ENCODE measurements at places on chromosomes 1 and 21.

DNA sequence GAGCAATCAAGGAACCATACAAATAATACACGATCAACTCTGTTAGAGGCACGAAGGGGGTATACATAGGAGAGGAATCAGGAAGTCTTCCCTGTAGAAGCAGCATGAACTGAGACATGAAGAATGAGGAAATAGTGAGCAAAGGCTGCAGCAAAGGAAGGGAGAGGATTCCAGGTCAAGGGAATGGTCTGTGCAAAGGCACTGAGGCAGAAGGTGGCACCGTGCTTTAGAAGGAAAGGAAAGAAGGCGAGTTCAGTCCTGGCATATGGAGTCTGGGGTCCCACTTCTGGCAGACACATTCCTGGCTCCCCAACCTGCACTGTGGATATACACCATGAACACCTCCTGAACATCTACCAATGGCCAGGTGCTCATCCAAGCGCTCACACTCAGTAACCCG, 56.1 kb downstream of the GLIS1 start:
- DNase-seq, result no peak

DNA sequence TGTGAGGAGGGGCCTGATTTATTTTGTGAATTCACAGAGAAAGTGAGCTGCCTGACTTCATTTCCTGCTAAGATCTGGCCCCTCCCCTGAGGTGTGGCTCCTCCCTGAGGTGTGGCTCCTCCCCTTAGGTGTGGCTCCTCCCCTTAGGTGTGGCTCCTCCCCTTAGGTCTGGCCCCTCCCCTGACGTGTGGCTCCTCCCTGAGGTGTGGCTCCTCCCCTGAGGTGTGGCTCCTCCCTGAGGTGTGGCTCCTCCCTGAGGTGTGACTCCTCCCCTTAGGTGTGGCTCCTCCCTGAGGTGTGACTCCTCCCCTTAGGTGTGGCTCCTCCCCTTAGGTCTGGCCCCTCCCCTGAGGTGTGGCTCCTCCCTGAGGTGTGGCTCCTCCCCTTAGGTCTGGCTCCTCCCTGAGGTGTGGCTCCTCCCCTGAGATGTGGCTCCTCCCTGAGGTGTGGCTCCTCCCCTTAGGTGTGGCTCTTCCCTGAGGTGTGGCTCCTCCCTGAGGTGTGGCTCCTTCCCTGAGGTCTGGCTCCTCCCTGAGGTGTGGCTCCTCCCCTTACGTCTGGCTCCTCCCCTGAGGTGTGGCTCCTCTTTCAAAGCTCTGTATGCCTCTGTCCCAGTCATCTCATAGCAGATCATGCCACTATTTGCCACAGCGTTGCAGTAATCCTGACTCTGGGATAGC, 26.9 kb upstream of the LRRC3 start:
- DNase-seq, result peak; percentile 95

DNA sequence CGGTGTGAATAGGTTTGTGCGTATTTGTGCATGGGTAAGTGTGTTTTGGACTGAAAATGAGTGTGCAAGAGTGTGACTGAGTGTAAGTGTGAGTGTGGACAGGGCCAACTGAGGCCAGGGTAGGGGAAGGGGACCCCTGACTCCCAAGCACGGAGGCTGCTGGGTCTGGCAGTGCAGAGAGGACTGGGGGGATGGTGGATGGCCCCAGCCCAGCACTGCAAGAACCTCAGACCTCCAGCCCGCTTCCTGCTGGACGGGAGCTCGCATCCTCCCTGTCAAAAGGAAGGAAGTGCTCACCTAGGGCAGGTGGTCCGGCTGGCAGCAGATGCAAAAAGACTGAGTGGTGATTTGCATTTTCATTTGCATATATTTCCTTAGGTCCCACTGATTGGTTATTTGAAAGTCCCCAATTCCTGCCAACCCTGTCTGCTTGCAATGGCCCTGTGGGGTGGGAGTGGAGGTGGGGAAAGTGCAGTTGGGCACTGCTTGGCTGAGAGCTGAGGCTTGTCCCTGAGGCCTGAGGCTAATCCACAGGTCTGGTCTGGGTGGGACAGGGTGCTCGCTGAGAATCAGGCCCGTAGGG, 42.8 kb upstream of the CASZ1 start:
- DNase-seq, result no peak

- no peak for DNase-seq
Observed at GRCh38 chr1:201051399-201051798, 27.9 kb upstream of the KIF21B start.

DNA sequence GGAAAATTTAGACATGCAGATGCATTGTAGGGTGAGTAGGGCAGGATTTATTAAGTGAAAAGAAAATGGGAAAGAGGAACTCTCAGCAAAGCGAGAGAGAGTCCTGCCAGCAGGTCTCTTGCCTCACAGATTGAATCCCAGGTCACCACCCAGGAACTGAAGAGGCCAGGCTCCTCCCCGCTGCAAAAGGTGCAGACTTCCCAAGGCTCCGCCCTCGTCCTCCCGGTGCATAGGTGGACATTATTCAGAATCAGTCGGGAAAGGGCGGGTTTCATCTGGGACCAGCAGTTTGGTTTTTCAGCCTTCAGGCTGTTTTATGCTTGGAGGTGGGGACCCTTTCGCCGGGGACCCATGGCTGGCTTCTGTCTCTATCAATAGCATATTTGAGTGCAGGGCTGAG, 41.6 kb upstream of the APP start:
- DNase-seq, result no peak

DNA sequence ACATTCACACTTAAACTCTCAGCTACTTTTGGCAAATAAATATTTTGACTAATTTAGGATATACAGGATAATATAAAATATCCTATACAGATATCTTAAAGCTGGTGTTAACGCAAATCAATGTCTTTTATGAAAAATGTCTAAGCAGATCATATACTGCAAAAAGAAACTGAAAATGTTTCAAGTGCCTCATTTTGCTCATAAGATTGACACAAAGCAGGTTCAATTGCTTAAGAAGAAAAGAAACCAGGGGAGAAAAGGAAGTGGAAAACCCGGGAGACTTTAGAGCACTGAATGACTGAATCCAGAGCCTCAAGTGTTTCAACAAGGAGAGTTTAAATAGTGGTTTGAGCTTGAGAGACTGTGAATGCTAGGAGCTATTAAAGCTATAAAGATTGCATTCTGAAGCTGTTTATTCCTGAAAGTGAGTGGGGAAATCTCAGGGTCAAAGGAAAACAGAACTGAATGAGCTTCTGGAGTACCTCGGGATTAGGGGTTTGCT, 1943.0 kb downstream of the MRPL39 start:
- no peak for DNase-seq

GRCh38 chr1:58710190-58711085, 10.6 kb upstream of the MYSM1 start:
- DNase-seq, result no peak

DNA sequence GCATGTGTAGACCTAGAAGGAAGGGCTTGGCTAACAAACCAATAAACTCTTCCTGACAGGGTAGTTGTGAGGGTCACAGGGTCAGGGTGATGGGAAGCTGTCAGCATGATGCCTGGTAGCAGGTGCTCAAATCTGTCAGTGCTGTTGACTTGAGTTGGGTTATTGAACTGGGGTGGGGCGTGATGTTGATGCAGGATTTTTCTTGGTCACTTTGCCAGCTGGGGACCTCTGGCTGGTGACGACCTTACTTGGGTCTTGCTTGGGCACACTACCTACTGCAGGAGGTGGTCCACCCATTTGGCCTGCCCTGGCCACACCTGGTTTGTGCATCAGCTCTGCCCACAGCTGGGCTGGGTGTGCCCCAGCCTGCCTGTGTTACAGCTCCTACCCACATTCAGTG, 624.4 kb downstream of the PTPRU start:
- DNase-seq, result no peak

GRCh38 chr1:226730071-226730470, 9.0 kb downstream of the ITPKB start:
- no peak for DNase-seq

DNA sequence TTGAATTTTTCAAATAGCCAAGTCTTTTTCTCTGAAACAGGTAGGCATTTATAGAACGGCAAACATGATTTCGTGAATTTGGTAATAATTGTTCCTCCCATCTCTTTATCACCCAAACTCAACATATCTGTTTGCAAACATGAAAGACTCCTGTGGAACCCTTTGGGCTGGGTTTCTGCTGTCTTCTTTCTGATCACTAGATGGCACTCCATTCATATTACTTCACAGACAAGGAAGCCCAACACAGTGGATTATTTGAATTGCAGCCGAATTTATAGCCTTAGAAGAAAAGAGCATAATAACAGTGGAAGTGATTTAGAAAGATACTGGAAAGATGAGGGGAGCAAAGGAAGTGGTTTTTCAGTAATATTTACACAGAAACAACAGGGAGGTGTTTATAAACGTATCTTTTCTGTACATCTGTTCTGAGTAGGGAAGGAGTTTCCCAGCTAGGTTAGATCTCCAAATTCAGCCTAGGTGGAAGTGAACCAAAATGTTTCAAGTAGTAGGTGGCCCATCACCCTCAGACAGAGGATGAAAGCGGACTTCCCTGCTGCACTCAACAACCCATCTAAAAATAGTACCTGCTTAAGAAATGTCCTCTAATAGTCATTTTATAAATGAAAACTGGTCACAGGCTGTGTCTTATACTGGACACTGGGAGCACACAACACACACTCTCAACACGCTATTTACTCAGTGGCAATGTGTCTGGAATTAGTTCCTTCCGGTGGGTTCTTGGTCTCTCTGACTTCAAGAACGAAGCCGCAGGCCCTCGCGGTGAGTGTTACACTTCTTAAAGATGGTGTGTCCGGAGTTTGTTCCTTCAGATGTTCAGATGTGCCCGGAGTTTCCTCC, 67.6 kb downstream of the MAP3K21 start:
- peak; percentile 63 for DNase-seq

DNA sequence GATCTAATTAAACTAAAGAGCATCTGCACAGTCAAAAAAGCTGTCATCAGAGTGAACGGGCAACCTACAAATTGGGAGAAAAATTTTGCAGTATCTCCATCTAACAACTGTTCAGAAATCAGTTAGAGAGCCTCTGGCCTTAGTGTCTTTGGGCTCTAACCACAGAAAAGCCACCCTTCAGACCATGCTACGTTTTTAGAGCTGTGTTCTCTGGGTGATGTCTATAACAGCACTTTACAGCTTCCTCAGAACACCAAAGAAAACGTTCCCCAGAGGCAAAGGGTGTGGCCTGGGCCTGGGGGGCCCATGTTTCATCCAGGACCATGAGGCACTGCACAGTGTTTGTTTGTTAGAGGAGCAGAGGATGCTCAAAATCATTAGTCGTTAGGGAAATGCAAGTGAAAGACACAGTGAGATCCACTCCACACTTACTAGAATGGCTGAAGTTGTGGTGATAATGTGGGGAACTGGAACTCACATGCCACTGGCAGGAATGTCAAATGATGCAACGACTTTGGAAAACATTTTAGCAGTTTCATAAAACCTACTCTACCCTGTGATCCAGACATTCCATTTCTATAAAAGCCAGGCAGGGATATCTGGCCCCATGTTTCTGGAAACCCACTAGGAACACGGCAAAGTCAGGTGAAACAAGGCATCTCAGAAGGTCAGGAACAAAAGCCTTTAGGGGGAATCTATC, 250.4 kb upstream of the HOOK1 start:
- DNase-seq, result no peak

- no peak for DNase-seq
Observed at GRCh38 chr1:99227056-99227897, 37.0 kb upstream of the PLPPR4 start.

DNA sequence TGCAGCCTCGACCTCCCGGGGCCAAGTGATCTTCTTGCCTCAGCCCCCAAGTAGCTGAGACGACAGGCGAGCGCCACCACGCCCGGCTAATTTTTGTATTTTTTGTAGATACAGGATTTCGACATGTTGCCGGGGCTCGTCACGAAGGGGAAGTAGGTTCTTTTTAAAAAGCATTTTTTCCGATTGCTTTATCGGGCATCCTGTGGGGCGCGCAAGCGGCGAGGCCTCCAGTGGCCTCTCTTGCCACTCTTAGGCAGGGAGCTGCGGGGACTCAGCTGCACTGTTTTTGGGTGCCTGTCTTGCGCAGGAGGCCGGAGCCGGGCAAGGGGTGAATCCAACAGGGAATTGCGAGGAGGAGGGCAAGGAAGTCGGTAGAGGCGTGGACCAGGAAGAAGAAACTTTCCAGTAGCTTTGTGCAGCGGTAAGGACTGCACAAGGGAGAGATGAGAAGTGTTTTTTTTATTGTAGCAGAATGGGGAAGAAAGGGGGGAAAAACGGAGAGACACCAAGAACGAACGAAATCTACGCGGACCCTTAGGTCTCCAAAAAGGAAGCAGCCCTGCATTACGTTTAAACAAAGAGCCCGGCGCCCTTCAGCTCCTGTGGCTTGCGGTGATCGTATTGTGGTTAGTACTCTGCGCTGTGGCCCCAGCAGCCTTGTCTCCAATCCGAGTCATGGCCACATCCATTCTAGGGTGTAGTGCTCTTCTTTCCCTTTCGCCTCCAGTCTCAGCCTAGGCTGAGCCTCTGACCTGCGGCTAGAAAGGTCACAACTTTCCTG, 164.8 kb downstream of the PPIAL4G start:
- peak; percentile 41 for DNase-seq

DNA sequence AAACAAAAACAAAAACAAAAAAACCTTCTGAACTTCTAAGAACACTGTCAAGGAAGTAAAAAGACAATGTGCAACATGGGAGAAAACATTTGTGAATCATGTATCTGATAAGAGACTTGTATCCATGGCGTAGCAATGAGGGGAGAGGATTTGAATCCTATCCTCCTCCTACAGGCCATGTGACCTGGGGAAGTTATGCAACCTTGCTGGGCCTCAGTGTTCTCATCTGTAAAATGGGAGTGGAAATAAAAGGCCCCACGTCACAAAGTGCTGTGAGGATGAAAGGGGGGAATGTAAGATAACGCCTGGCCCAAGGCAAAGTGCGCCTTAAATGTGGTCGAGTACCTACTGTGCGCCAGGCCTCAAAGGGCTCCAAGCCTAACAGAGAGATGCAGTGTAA, 83.7 kb downstream of the DISP3 start:
- DNase-seq, result no peak

GRCh38 chr1:203271962-203272632, 33.2 kb upstream of the BTG2 start:
- DNase-seq, result no peak

DNA sequence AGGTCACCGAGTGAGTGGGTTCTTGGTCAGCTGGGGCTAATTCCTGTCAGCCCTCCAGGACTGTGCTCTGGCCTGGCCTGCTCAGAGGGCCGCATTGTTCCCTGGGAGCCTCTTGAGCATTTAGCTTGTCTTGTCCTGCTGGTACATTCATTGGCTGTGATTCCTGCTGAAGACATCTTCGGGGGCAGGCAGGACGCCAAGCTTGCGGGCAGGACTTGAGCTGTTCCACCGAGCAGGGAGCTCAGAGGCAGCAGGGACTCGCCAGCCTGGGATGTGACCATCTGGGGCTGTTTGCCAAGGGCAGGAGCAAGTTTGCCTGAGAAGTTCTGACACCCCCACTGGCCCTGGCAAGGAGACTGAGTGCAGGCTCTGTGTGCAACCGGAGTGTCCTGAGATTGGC, 7.0 kb upstream of the SLC26A9 start:
- no peak for DNase-seq

Measured in small intestine (tissue), 16 donors.